ENCODE measurements at places on chromosomes 6 and 20.

- no peak for DNase-seq
Observed at GRCh38 chr6:139586273-139586672, 211.8 kb upstream of the CITED2 start.

DNA sequence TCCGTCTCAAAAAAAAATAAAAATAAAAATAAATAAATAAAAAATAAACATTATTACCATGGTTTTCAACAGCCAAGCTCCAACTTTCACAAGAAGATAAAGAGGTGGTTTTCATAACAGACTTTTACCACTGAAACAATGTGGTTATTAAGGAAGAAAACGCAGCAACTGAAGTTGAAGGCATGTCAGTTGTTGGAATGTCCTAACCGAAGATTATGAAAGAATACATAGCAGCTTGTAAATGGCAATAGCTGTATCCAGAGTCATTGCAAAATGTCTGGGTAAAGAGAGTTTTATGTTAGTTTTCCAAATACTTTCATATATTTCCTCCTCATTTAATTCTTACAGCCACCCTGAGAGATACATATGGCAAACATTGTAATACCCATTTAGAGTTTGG is 161.6 kb upstream of the MARCKS start:
- no peak for DNase-seq

- no peak for DNase-seq
Observed at GRCh38 chr6:130715058-130715457, 112.1 kb upstream of the SMLR1 start.

GRCh38 chr6:41555326-41556300 is 9.4 kb downstream of the FOXP4 start:
- no peak for DNase-seq

DNA sequence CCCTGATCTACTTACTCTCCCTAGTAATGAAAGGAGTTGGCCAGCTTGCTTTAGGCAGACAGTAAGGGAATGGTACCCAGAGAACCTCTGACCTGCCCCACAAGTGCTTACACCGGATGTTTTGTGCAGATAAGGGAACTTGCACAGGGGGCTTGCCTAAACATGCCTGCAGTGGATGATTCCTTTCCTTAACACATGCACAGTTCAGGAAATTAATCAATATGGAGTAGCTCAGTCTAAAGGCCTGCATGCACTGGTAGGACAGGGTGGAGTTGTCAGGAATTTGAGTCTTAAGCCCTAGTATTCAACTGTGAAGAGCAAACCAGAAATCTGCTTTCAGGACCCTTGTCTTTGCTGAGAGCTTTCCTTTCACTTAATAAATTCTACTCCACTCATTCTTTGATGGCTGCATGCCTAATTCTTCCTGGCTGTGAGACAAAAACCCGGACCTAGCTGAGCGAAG is 3.9 kb upstream of the TRIM38 start:
- no peak for DNase-seq

- peak; percentile 9 for DNase-seq
Observed at GRCh38 chr20:45049904-45050471, 50.9 kb downstream of the KCNS1 start.

- no peak for DNase-seq
Observed at GRCh38 chr20:58702859-58703648, 10.5 kb downstream of the NPEPL1 start.

GRCh38 chr20:48585061-48585870 is 242.5 kb downstream of the PREX1 start:
- DNase-seq, result no peak

DNA sequence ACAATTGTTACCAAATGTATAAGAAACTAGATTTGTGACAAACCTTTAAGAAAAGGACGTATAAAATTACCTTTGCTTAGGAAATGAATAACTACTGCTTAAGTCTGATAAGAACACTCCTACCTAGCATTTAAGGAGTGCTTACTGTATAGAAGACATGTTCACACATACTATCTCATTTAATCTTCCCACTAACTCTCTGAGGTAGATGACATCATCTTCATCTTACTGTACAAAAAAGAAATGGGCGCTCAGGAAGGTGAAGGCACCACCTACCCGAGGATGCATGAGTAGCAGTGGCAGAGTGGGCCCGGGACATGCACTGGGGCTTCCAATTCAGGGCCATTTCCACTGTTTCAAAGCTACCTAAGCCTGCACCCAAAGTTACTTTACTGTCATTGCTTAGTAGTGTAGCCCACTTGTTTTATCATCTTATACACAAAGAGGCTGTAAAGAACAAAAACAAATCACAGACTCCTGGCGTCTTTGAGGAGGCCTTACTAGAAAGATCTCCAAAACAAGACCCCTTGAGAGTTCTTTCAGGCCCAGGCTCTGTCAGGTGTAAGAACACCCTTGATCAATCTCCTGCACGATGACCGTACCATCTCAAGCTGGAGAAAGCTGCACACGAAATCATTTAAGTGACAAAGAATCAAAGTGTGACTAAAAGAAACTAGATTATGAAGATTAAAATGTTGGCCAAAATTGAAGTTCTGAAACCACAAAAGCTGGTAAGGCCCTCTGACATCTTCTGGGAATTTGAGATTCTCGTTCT is 128.0 kb downstream of the INSM1 start:
- DNase-seq, result no peak

DNA sequence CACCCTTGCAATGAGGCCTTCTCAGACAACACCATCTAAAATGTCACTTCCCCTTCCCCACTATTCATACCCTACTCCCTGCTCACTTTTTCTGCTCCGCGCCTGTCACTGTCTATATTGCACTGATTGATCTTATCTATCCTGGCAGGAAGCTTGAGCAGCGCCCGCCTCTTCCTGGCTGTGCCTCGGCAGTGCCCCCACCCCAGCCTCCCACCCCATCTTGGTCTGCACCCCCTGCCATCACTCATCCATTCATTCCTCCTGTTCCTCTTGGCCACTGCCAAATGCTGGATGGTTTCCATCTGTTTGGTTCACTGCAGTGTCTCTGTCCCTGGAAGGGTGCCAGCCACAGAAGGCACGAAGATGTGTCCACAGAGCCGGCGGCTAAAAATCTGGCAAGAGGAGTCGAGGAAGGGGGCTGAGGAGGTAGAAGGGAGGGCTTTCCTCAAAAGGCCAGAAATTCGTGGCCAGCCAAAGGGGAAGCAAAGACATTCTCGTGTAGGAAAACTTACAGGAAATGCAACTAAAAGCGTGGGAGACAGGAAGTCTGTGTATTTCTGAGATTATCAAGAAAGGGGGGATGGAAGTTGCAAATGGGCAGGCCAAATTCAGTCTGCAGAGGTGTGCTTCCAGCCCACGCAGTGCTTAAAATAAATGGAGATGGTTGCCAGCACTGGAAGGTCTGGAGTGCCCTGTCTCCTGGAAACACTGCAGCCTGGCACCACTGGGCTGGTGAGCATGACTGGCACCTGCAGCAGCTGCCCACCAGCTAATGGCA is 27.6 kb downstream of the SYNJ2 start:
- peak; percentile 22 for DNase-seq

- DNase-seq, result no peak
Observed at GRCh38 chr6:38169221-38169976, 349.9 kb downstream of the ZFAND3 start.

DNA sequence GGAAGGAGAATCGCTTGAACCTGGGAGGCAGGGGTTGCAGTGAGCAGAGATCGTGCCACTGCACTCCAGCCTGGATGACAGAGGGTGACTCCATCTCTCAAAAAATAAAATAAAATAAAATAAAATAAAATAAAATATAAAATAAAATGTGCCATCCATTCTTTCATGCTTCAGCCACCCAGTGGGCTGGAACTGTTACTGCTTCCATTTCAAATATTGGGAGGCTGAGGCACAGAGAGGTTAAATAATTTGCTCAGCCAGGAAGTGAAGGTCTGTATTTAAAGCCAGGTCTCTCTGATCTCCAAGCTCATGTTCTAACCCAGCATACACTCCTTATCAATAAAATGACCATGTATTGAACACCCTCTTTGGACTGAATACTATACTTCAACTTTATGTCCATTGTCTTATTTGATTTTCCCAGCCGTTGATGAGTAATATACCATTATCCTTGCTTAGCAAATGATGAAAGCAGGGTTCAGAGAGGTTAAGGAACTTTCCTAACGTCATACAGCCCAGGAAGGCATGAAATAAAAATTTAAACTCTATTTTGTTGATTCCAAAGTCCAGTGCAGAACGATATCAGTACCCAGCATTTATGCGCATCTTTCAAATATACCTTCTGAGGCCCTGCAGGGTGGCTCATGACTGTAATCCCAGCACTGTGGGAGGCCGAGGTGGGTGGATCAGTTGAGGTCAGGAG is 25.8 kb upstream of the SLC9A8 start:
- DNase-seq, result no peak

- no peak for DNase-seq
Observed at GRCh38 chr20:12203981-12204380, 286.3 kb downstream of the BTBD3 start.

DNA sequence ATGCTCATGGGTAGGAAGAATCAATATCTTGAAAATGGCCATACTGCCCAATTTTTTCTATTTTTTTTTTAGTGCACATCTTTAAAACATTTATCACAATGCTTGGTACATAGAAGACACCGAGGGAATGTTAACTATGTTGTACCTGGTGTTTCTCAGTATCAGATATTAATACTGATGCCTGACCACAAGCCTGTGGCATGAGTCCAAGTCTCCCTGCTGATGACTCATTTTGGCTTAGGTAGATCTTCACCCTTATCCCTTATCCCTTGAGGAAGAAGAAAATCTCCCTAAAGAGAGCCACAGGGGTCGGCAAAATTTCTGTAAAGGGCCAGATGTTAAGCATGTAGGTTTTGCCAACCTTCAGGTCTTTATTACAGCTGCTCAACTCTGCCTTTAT is 14.5 kb downstream of the CD109 start:
- no peak for DNase-seq

GRCh38 chr20:60228255-60228654 is 270.0 kb downstream of the CDH26 start:
- DNase-seq, result no peak

GRCh38 chr6:168032005-168032760 is 34.7 kb downstream of the KIF25 start:
- no peak for DNase-seq

DNA sequence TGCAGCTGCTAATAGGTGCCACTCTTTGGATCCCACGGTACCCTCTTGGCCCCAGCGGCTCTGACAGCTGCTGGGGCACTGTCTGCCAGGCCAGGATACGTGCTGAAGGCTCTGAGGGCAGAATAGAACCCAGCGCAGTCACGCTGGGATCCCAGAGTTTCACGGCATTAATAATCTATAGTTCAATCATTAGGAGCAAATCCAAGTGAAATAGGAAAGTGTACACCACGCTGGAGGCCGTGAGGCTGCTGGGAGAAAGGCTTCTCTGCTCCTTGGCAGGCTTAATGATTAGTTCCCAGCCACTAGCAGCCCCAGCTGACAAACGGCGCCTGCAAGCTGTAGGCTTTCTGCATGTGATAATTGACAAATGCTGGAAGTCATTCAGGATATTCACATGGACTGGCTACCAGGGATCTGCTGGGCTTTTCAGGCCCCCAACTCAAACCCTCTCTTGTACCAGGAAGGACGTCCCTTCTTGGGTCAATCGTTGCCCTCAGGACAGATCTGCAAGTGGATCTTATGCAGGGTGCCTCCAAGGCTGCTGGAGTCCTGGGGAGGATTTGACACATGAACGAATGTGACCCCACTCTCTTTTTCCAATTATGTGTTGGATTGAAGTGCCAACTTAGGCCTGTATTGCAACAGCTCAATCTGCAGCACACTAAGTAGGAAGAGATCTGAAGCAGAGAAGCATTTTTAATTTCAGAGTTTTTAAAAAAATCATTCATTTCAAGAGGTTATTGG is 50.1 kb upstream of the INSM1 start:
- no peak for DNase-seq

- no peak for DNase-seq
Observed at GRCh38 chr20:37365760-37366638, 20.1 kb downstream of the SRC start.

GRCh38 chr6:43508481-43509141 is 1.5 kb downstream of the LRRC73 start:
- DNase-seq, result no peak

DNA sequence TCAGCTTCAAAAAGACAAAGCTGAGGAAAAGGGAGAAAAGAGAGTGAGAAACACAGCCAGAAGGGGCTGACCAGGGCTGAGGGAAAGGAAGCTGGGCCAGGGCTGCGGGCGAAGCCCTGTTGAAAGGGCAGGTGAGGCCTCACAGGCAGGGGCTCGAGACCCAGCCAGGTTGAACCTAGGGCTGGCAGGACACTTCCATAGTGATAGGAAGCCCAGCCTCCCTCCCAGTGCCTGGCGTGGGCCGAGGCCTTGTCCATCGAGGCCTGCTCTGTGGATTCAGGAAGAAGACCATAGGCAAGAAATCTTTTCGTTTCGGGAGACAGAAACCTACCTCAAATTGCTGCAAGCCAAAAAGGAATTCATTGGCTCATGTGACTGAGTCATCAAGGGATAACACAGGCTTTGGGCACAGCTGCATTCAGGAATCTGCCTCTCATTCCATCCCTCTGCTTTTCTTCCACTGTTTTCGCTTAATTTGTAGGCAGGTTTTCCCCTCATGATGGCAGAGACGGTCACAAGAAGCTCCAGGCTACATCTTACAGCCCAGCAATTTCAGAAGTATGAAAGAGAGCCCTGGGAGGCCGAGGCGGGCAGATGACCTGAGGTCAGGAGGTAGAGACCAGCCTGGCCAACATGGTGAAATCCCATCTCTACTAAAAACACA is 311.1 kb upstream of the SULF2 start:
- no peak for DNase-seq

GRCh38 chr6:98092331-98092730 is 742.0 kb upstream of the POU3F2 start:
- DNase-seq, result no peak

GRCh38 chr6:3376893-3377535 is 79.8 kb downstream of the SLC22A23 start:
- DNase-seq, result no peak

- no peak for DNase-seq
Observed at GRCh38 chr6:107198631-107199416, 83.5 kb upstream of the BEND3 start.

- DNase-seq, result no peak
Observed at GRCh38 chr6:168050881-168051586, 28.0 kb downstream of the FRMD1 start.

DNA sequence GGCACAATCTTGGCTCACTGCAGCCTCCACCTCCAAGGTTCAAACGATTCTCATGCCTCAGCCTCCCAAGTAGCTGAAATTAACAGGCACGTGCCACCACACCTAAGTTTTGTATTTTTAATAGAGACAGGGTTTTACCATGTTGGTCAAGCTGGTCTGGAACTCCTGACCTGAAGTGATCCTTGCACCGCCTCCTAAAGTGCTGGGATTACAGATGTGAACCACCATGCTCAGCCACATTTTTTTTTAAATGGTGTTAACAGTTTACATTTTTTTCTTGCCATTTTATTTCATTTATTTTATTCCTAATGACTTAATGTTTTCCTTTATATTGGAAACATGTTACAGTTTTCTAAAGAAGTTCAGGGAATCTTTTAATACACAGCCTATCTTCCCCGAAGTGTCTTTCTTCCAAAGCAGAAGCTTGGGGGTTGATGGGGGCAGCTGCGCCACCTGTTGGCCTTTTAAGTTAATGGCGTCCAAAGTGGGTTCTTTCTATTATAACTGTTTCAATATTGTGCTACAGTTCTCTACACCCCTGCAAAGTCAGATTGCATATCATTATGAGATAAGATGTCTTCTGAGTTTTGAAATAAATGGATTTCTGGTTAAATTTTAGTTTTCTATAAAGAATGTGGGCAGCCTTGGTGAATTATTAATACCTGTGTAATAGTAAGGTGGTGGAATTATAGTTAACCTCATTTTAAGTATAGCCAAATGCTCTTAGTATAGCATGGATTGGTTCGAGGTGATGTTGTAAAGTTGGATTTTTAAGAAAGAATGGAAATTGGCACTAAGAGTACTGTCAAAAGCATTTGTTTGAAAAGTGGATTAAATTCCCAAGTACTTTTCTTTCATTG is 42.0 kb upstream of the PLCG1 start:
- DNase-seq, result peak; percentile 54
